ENCODE measurements at places on chromosomes 4 and X.
A peak's percentile ranks its signal among the peaks of the same experiment; 100 is the strongest.

DNA sequence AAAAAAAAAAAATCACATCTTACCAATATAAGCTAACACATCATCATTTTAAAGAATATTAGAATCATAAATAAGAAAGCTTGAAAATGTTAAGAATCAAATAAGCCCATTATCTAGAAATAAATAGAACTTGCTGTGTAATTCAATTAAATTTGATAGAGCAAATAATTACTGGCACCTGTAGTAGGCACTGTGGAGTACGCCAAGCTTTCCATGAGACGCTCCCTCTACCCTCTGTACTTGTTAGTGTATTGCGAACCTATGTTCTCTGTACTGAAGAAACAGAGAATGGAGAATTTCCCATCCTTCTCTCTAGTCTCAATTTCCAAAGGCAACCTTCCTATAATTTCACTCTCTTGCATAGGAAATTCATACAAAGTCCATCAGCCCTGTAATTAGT lies 61.7 kb upstream of the HAND2 start:
- DNase-seq = no peak

GRCh38 chrX:120664081-120664480 lies 34.2 kb upstream of the C1GALT1C1 start:
- DNase-seq = peak; percentile 15

DNA sequence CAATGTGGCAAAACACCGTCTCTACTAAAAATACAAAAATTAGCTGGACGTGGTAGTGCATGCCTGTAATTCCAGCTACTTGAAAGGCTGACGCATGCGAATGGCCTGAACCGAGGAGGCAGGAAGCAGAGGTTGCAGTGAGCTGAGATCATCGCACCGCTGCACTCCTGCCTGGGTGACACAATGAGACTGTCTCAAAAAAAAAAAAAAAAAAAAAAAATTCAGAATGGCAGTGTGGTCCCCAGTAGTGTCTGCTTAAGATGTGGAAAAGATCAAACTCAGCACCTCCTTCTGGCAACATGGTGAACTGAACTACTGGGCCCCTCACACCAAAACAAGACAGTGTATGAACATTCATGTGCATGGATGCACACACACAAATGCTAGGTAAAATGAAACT lies 32.2 kb downstream of the SMS start:
- peak; percentile 75 for DNase-seq

DNA sequence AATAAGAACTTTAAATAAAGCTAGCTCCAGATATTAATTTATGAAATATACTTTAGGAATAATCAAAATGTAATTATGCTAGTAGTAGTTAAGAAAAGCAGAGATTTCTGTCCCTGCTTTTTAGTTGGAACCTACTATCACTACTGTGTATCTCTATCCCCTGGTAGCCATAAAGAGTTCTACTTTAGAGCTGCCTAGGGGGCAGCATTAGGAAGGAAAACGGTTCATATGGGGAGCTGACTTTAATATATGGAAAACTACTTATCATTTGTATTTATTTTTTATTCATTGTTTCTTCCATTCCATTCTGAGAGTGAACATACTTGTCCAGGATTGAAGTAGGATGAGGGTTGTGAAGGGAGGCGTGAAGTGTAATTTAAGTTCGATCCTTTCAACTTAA lies 40.9 kb downstream of the CPEB2 start:
- DNase-seq = no peak

DNA sequence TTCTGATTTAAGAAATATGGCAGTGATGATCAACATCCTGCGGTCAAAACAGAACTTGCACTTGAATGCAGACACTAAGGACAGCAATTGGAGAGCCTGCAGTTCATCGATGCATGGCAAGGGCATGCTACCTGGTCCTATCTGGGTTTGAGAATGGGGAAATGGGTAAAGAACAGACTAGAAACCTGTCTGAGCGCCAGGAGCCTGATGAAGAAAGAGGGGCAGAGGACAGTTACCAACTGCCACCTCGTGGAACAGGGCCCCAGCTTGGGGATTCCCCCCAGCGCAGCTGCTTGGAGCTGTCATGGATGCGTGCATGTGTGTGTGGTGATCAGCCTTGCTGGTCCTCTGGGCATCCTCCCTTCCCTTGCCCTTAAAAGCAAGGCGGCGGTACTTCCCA lies 30.2 kb upstream of the NKRF start:
- no peak for DNase-seq

GRCh38 chr4:137029026-137029425 lies 503.3 kb downstream of the PCDH18 start:
- DNase-seq = peak; percentile 44

- peak; percentile 0 for DNase-seq
Observed at GRCh38 chrX:113001836-113002235, 161.2 kb upstream of the AMOT start.

DNA sequence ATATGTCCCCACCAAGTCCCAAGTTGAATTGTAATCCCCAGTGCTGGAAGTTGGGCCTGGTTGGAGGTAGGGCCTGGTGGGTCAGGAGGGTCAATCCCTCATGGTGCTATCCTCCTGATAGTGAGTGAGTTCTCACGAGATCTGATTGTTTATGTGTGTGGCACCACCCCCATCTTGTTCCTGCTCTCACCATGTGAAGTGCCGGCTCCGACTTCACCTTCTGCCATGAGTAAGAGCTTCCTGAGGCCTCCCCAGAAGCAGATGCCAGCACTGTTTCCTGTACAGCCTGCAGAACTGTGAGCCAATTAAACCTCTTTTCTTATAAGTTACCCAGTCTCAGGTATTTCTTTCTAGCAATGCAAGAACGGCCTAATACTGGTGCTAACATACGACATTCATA lies 22.7 kb upstream of the TMEM33 start:
- DNase-seq = no peak

- DNase-seq = no peak
Observed at GRCh38 chr4:112515198-112516065, 548 bp downstream of the NEUROG2 start.

DNA sequence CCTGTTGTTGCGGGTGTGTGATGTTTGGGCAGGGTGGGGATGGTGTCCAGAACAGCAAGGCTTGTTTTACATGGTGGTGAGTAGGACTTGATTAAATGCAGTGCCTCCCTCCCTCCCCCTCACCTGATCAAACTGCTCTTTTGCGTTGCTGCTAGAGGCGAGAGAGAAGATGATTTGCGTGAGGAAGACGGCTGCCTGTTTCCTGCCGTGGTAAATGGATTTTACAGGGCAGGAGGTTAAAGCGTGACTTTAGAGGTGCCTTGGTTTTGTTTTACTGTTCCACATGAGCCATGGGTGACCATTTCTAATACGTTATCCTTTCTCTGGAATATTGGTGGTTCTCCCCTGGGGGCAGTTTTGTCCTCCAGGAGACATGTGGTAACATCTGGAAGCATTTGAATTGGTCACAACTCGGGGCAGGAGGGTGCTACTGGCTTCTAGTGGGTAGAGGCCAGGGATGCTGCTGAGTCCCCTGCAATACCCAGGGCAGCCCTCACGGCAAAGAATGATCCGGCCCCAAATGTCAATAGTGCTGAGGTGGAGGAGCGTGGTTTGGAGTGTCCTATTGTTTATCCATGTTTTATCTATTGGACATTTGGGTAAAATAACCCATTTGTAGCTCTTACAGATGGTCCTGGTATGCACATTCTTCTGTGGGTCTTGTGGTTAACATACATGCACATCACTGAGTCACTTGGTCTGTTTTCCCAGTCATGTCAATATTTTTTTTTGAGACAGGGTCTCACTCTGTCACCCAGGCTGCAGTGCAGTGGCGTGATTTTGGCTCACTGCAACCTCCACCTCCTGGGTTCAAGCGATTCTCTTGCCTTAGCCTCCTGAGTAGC lies 73.7 kb downstream of the SHROOM2 start:
- DNase-seq = peak; percentile 72

- peak; percentile 77 for DNase-seq
Observed at GRCh38 chr4:182644683-182645050, 272.5 kb downstream of the DCTD start.

DNA sequence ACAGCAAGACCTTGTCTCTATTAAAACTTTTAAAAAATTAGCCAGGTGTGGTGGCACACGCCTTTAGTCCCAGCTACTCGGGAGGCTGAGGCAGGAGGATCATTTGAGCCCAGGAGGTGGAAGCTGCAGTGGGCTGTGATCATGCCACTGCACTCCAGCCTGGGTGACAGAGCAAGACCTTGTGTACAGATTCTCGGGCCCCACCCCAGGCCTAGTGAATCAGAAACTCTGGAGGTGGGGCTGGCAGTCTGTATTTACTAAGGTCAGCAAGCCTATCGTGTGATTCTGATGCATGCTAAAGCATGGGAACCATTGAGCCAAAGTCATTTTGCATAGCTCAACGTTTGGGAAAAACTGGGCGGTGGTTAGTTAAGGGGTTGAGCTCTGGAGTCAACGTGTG lies 3.5 kb downstream of the S100G start:
- DNase-seq = peak; percentile 32

GRCh38 chrX:41661366-41662095 lies 27.2 kb upstream of the GPR34 start:
- DNase-seq = peak; percentile 12

GRCh38 chrX:48558271-48558670 lies 16.0 kb upstream of the RBM3 start:
- peak; percentile 75 for DNase-seq

GRCh38 chrX:69262036-69262936 lies 97.0 kb upstream of the PJA1 start:
- peak; percentile 29 for DNase-seq

- DNase-seq = peak; percentile 51
Observed at GRCh38 chrX:68503836-68504636, 5.2 kb downstream of the YIPF6 start.

GRCh38 chr4:2070421-2071251 lies 11.5 kb downstream of the NAT8L start:
- DNase-seq = no peak

DNA sequence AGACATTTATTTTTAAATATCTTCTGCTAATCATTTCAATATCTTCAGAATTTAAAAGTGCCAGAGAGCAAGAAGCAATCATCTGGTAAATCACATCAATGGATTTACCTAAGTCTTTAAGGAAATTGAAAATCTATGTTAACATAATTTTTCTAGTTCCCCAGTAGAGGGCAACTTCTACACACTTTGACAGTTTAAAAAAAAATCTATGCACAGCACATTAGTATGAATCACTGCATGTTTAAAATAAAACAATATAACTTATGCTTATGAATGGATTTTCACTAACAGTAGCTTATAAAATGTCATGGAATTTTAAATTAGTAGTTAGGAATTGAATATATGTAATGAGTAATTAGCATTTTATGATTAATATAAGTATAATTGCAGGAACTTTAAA lies 126.5 kb downstream of the REELD1 start:
- peak; percentile 52 for DNase-seq

GRCh38 chr4:39614487-39615162 lies 24.0 kb downstream of the SMIM14 start:
- DNase-seq = peak; percentile 82

DNA sequence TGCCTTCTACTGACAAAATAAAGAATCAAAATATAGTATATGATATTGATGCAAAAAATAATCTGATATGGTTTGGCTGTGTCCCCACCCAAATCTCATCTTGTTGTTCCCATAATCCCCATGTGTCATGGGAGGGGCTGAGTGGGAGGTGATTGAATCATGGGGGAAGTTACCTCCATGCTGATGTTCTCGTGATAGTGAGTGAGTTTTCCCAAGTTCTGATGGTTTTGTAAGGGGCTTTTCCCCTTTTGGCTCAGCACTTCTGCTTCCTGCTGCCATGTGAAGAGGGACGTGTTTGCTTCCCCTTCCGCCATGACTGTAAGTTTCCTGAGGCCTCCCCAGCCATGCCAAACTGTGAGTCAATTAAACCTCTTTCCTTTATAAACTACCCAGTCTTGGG lies 70.2 kb downstream of the TMEM165 start:
- no peak for DNase-seq

- no peak for DNase-seq
Observed at GRCh38 chrX:148441387-148441786, 59.0 kb upstream of the AFF2 start.

DNA sequence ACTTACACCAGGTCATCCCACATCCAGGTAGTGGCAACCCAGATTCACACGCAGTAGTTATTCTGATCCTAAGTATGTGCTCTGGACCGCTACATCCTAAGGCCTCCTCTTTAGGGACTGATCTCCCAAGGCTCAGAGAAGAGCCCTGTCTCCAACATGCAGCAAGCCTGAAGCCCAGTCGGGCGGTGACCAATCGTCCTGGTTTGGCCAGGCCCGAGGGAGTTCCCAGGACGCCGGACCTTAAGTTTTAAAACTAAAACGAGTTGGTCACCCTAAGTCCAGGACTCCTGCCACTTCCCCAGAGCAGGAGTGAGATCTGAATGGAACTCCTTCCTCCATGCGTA lies 385 bp downstream of the LYAR start:
- no peak for DNase-seq

GRCh38 chr4:86522349-86522748 lies 71.8 kb upstream of the PTPN13 start:
- peak; percentile 8 for DNase-seq

DNA sequence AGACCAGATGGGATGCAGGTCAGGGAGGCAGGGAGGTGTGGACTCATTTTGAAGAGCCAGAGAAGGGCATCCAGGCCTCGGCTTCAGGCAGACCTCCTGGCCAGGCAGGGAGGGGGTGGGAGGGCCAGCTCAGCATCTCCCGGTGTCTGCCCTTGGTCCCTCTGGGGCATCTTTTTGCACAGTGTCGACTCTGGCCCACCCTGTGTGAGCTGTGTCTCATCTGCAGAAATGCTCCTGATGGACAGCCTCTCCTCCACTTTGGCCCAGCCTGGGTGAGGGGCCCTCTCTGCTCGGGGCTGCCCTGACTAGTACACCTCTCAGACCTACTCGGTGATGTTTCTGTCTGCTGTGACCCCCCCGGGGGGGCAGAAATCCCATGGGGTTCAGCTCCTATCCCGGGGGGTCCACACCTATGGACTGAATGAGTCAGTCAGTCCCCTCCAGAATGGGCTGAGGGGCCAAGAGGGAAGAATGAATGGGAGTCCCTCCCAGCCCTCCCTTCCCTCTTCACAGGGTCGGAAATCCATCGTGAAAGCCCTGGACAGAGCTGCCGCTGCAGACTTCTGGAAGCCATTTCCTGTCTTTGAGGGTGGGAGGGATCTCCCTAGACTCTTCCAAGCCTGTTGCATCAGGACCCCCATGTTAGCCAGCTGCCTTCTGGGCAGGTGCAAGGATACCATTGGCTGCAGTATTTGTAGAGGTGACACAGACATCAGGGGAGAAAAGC lies 196.7 kb upstream of the PSAPL1 start:
- DNase-seq = peak; percentile 35

- DNase-seq = peak; percentile 87
Observed at GRCh38 chrX:10756441-10756840, 136.1 kb upstream of the MID1 start.

Data from fibroblast of skin of right biceps (primary cell).